ENCODE measurements at places on chromosomes 1 and 21. TPM values are rescaled to one million over a fixed set of nuclear protein-coding genes. Genes with fewer than 3 reads are reported as not detected.

Gene ETNK2
- 10.5 TPM for total RNA-seq

Gene SMIM12
- total RNA-seq, result 25.1 TPM

Gene NDC1
- total RNA-seq, result 89.1 TPM

Gene AVPR1B
- not detected for total RNA-seq

Gene FMOD
- total RNA-seq, result 0.03 TPM

Gene CAMK2N1
- 5.4 TPM for total RNA-seq

Gene TTLL7
- 15.5 TPM for total RNA-seq

Gene IRF6
- total RNA-seq, result not detected

Gene PRMT6
- total RNA-seq, result 38.4 TPM

Gene OR2T29
- not detected for total RNA-seq

Gene LPAR3
- total RNA-seq, result 1.4 TPM

Gene TLR5
- total RNA-seq, result 0.77 TPM

Gene TRIM67
- total RNA-seq, result 0.17 TPM

Gene NCAM2
- 2.6 TPM for total RNA-seq

GRCh38 chr21:31203431-31204054, 140.5 kb downstream of the TIAM1 start:
- DNase-seq, result peak; percentile 75

- peak; percentile 54 for DNase-seq
Measured at GRCh38 chr1:200040481-200041138, 13.1 kb downstream of the NR5A2 start.

- DNase-seq, result no peak
Measured at GRCh38 chr1:84711121-84711520, 20.9 kb upstream of the SSX2IP start.

DNA sequence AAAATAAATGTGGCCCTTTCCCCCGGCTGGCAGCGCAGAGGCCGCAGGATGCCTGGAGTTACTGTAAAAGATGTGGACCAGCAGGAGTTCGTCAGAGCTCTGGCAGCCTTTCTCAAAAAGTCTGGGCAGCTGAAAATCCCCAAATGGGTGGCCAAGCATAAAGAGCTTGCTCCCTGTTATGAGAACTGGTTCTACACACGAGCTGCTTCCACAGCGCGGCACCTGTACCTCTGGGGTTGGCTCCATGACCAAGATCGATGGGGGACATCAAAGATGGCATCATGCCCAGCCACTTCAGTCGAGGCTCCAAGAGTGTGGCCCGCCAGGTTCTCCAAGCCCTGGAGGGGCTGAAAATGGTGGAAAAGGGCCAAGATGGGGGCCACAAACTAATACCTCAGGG, 95.9 kb downstream of the LRIG2 start:
- no peak for DNase-seq

DNA sequence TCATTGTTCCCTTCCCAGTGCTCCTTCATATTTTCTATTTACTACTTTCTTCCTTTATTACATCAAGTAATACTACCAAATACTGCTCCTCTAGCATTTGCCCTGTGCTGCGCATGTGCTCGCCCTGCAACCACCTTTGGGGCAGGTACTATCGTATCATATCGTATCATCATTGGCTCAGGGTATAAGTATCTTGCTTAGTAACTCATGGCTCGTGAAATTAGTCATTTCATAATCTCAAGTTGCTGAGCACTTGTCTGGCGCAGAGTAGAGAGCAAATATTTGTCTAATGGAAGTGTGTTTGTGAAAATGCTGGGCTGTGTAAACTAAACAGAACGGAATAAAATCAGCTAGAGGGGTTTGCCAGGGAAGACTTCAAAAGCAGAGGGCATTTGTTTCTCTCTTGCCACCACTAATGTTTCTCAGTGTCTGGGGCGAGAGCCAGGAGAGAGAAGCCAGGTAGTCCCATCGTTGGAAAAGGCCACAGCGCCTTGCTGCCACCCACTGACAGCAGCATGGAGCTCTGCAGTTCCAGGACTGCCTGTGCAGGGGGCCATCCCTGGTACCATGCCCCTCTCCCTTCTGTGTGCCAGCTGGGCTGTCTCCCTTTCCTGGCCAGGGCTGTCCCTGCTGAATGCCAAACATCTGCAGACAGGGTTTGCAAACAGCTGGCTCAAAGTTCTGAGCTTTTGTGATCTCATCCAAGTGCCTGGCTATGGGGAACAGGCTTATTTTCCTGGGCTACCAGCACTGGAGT, 20.0 kb upstream of the CPT2 start:
- DNase-seq, result no peak

GRCh38 chr1:174206148-174206836, 47.0 kb downstream of the RABGAP1L start:
- no peak for DNase-seq

DNA sequence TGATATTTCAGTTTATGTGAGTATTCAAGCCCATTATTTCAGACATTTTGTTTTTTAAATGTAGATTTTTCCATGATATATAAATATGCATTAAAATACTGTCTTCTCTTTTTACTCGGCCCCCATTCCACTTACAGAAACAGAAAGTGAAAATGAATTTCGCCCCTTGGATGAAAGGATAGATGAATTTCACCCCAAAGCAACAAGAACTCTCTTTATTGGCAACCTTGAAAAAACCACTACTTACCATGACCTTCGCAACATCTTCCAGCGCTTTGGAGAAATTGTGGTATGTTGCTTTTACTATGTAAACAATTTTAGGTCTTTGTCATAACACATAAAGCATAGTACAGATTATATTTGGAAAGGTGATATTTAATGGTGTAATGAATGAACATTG, 59.9 kb downstream of the ZBTB17 start:
- no peak for DNase-seq

- no peak for DNase-seq
Measured at GRCh38 chr1:94798054-94798453, 22.1 kb upstream of the SLC44A3 start.

GRCh38 chr1:192550922-192551534, 24.5 kb upstream of the RGS1 start:
- peak; percentile 64 for DNase-seq

DNA sequence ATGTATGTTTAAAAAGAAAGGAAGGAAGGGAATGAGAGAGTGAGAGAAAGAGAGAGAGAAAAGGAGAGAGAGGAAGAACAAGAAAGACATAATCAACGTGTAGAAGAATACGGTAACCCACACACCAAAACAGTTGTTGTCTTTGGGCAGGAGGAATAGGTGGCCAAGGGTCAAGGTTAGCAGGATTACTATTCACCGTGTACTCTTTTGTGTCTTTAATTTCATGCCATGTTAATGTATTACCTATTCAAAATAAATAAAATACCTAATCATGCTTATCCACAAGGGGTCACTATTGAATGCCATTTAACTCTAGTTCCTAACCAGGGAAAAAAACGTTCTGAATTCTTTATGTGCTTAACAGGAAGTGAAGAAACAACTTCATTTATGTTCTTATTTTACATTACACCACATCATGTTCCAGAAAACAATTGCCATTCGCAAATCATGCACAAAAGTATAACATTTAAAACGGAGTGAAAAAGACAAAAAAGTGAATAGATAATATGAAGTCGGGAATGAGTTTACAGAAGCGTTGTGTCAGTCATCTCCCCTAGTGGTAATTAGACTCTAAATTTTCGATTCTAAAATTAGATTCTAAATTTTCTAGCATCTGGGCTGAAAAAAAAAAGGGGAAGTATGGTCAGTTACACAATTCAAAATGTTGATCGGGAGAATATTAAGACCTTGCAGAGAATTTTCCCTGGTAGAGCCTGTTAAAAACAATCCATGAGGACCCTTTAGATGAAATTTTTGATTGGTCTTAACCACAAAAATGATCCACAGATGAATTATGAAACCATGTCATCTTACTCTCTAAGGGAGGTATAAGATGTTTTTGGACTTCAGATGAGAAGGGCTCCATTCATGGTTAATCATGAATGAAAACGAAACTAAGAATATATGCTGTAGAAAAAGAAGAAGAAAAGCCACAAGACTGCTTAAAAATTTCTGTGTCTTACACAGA, 700 bp upstream of the KMO start:
- peak; percentile 43 for DNase-seq

DNA sequence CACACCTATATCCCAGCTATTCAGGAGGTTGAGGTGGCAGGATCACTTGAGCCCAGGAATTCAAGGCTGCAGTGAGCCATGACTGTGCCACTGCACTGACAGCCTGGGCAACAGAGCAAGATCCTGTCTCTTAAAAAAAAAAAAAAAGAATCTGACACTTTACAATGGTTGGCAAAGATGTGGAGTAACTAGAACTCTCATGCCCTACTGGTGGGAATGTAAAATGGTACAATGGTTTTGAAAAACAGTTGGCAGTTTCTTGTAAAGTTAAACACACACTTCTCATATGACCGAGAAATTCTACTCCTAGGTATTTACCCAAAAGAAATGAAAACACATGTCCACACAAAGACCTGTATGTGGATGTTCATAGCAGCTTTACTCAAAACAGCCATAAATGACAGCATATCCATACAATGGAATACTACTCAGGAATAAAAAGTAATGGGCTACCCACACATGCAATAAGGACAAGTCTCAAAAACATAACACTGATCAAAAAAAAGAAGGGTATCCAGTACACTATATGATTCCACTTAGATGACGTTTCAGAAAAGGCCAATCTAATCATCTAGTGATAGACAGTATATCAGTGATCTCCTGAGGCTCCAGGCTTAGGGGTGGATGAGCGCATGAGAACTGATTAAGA, 58.1 kb downstream of the HLCS start:
- DNase-seq, result no peak

DNA sequence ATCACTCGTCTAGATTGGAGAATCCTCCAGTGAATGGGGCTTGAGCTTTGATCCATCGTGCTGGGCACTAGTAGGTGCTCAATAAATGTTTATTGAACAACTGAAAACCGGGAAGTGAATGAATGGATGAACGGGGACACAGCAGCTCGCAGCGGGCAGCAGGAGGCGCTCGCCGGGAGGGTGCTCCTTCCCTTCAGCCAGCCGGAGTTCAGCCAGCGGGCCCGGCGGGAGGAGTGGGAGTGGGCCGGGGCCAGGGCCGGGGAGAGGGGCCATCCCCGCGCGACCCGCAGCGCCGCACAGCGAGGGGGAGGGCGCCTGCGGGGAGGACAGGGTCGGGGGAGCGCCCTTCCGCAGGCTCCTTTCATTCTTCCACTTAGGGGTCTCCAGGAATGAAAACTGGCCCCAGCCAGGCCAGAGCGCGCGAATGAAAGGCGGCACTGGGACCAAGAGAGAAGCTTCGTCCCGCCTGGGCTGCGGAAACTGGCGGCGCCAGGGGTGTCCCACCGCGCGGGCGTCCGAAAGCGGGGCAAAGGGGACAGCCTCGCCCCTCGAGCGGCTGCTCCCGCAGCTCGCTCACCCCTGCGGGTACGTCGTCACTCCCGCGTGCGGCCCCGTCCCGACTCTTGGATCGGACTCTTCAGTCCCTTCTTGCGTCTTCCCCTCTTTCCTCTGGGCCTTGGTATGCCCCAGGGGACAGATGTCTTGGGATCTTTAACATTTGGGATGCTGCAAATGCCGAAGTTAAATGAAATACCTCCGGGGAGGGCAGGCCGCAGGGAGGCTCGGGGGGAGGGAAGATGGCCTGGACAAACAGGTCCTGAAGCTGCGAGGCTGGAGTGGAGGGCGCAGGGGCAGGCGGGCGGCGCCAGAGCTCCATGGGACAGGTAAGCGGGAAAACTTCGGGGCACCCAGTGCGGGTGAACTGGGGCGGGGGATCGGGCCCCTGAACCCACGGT, 3.6 kb upstream of the INAVA start:
- DNase-seq, result peak; percentile 74

- DNase-seq, result peak; percentile 72
Measured at GRCh38 chr1:34164771-34165391, at the start of gene CSMD2. TSS of gene CSMD2 (minus strand) at chr1:34165230. CDS start at chr1:34165097, 133 bp downstream.

DNA sequence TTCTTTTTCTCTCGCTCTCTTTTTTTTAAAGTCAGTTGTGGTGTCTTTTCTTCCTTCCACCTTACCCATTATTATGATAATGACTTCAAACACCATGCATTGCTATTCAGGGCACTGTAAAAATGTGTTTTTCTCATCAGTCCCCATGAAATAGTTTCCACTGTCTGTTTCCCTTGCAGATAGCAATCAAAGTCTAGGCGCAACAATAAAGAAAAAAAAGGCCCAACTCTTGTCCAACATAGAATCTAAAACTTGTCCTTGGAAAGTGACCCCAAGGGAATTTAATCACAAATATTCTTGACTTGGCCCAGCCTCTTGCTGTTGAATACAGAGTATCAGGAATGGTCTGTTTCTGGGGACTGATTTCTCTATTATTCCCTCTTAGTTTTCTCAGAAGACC, 382.5 kb downstream of the PLPP3 start:
- no peak for DNase-seq

DNA sequence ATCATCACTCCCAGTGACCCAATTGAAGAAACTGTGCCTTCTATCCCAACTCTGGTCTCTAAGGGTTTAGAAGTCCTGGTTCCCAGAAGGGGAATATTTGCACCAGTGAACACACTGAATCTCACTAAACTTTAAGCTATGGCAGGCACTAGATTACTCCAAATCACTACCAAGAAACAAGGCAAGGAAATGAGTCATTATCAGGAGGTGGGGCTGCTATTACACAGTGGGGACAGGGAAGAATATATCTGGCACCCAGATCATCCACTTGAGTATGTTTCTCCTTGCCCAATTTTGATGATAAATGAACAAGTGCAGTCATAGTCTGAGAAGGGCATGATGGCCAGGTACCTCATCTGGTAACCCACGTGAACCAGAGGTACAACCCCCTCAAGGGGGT, 7.0 kb downstream of the MRPL9 start:
- DNase-seq, result peak; percentile 26

DNA sequence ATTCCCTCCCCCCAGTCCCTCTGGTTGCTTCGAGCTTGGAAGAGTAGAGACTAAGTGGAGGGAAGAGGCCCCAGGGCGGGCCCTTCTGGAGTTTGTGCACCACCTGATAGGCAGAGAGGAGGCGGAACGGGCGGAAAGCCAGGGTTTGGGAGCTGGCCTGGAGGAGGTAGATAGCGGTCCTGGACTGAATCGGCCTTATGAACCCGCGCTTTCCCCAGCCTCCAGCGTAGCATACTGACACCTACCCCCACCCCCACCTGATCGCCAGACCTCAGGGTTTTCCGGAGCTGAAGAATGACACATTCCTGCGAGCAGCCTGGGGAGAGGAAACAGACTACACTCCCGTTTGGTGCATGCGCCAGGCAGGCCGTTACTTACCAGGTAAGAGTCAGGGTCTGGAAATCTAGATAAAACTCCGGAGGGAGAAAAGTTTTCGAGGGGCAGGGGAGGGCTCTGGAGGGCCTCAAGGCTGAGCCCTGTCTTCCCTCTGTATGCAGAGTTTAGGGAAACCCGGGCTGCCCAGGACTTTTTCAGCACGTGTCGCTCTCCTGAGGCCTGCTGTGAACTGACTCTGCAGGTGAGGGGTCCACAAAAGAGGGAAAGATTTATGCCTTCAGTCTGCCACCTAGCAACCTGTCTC, 705 bp downstream of the UROD start:
- DNase-seq, result peak; percentile 81

All from Daoy (cell line).